ENCODE measurements at places on chromosomes 4 and X.

GRCh38 chr4:91525621-91526020, 778.1 kb upstream of the GRID2 start:
- DNase-seq, result no peak

DNA sequence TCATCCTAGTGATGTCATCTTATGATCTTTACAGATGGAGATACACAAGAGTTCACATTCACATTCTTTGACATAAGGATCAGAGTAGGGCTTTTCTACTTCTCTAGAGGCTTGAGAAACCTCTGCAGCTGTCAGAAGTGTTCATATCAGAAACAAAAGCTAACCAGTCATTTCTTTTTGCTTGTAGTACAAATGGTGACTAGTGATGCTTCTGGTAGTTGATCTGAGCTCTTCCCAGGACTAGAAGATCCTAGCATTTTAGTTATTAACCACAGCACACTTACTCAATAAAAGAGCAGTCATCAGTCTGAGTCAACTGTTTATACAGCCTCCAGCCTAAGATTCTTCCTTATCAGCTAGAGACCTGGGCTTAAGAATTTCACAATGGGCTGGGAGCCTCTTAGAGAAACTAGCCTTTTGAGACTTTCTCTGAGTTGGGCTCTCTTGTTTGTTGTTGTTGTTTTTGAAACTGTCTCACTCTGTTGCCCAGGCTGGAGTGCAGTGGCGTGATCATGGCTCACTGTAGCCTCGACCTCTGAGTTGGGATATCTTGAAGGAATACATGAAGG, 84.1 kb downstream of the TMEM164 start:
- DNase-seq, result peak; percentile 51

GRCh38 chr4:63348735-63349673, 1060.2 kb downstream of the TECRL start:
- no peak for DNase-seq

GRCh38 chr4:156195914-156196313, 242.2 kb upstream of the CTSO start:
- no peak for DNase-seq

All from GM04504 (cell line).